ENCODE measurements at places on chromosomes 1 and 21.

DNA sequence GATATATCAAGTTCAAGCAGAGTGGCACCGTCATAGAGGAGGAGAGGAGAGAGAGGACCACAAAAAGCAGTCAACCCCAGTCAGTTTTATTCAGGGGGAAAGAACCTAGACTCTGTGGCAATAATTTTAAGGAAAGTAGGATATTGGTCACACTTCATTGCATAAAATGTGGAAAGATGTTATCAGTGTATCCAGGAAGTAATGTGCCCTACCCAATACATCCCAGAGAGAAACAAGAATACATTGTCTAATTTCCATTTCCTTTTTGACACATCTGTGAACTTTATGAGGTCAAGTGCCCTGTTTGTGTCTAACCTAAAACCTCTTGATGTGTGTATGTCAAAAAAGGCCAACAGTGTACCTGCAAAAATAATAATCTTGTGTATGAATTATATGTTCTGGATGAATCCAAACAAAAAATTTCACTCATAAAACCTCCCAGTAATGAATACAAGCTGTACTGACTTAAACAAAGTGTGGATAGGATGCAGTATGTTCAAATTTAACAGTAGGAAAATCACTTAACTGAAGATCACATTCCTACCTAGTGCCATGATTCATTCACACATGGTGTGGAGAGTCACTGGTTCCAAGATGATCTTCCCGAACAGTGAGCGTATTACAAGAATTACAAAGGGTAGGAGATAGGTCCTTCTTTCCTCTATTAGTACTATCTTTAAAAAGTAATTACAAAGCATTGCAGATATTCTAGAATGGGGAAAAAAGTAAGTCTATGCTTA, 712.1 kb upstream of the CXADR start:
- no peak for DNase-seq

DNA sequence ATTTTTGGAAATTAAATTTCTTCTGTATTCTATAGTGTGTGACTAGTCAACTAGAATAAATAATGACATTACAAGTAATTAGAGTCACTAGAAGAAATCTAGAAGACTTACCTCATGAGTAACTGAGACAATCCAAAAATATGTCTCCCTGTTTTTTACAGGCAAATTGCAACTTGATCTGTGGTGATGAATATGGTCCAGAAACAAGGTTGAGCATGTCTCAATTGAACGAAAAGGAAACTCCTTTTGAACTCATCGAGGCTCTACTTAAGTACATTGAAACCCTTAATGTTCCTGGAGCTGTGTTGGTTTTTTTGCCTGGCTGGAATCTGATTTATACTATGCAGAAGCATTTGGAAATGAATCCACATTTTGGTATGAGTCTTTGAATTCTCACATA, 36.7 kb downstream of the DHX9 start:
- DNase-seq: no peak

GRCh38 chr21:33299181-33299752, 25.5 kb upstream of the IFNAR1 start:
- DNase-seq: no peak

DNA sequence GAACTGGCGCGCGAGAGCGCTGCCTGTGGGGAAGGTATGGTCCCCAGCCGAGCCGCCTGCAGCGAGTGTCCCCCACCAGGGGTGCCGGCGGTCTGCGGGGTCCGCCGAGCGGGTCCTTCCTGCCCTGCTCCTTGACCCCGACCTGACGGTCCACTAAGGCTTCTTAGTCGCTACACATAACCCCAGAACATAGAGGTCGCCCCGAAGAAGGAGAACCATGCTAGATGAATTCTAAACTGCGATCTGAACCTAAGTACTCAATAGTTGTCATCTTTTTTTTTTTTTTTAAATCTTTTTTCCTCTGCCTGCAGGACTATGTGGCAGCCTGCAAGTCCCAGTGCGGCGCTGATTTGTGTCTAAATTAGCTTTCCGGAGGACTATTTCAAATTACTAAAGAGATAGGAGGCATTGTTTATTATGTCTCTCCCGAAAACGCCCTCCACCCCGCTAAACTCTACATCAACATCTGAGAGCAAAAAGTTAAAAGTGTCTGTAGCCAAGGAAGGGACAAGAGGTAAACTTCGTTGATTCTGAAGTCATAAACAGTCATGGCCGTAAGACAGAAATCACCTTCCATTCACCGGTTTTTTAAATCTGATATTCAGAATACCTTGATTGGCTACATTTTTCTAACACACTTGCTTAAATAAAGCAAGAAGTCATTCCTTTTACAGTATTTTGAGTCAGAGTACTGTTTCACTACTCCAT, 476 bp downstream of the AXDND1 start:
- no peak for DNase-seq

GRCh38 chr1:43881415-43881814, 52.2 kb upstream of the ARTN start:
- DNase-seq: peak; percentile 73

GRCh38 chr1:201226859-201227488, 36.4 kb downstream of the IGFN1 start:
- no peak for DNase-seq

- DNase-seq: no peak
Measured at GRCh38 chr1:79530055-79530454, 523.5 kb upstream of the ADGRL4 start.

DNA sequence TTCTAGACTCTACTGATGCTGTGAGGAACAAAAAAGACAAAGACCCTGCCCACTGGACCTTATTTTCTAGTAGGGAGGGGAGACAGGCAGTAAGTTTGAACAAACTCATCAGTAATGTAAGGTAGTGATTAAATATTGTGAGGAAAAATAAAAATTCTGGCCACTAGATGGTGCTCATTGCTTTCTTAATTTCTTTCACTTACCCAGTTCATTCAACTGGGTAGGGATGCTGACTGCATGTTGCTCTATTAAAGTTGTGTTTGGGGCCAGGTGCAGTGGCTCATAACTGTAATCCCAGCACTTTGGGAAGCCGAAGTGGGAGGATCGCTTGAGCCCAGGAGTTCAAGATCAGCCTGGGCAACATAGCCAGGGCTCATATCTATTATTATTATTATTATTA, 6.3 kb upstream of the KYAT3 start:
- DNase-seq: peak; percentile 22

GRCh38 chr1:184330875-184331274, 56.0 kb upstream of the C1orf21 start:
- no peak for DNase-seq

GRCh38 chr1:224058303-224058702, 55.6 kb upstream of the FBXO28 start:
- DNase-seq: no peak

DNA sequence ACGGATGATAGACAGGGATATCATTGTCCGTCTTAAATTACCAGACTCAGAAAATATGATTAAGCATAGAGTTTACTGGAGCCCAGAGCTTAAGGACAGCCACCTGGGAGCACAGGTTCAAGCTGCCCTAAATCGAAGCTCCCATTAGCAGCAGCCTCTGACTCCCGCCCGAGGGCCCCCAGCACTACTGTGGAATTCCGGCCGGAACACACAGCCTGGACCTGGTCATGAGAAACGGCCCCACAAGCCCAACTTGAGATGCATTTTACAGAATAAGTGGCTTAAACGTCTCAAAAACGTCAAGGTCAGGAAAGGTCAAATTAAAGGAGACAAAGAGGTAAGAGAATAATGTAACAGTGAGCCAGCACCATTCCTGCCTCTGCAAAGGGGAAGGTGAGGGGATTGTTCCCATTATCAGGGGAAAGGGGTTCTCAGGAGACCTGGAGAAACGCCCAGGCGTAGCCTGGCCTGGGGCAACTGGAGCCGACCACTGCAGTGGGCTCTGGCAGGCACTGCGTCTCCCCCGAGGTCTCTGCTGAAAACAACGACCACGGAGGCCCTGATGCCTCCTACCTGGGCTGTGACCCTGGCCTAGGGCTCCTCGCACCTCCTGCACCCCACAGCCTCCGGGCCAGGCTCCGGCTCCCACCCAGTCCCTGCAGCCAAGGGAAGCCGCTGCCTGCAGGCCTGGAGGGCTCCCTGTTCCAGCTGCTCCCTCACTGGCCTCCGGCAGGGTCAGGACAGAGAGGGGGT, 11.5 kb upstream of the COL6A1 start:
- DNase-seq: no peak

DNA sequence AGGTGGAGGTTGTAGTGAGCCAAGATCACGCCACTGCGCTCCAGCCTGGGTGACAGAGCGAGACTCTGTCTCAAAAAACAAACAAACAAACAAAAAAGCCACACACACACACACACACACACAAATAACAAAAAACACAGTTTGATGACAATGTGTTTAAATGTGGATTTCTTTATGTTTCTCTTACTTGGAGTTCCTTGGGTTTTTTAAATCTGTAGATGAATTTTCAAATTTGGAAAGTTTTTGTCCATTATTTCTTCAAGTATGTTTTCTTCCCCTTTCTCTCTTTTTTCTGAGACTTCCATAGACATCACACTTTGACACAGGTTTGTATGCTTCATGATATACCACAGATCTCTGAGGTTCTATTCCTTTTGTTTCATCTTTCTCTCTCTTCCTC, 12.1 kb upstream of the PPIE start:
- no peak for DNase-seq

DNA sequence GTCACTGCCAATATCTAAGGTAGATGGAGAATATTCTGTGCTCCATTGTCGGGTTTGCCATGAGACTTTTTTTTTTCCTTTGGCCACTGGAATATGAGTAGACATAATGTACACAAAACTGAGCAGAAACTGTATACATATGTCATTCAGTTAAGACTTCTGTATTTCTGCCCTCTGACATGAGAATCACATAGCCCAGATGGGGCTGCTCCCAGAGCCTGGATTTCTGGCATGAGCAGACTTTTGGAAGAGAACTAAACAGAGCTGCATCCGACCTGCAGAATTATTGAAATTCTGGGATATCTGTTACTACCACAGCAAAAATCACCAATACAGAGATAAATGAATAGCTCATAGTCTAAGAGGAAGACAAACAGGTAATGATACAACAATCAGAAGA, 62.3 kb downstream of the DAB1 start:
- DNase-seq: no peak

DNA sequence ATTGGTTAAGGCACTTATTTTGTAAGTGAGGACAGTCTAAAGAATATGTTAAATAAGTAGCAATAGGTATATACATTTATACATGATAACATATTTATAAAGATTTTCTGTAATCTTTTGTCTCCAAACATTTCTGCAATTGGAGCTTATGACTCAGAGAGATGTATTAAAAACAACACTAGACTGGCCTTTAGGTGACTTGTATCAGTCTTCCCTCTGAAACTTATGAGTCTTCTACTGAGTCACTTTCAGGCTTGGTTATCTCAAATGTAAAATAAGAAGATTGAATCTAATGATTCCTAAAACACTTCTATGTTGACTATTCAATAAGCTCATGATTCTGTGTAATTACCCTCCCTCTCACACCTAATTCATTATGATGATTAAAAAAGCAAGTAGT, 672.6 kb upstream of the NEGR1 start:
- no peak for DNase-seq

- DNase-seq: no peak
Measured at GRCh38 chr1:200535605-200536004, 84.9 kb downstream of the KIF14 start.

- DNase-seq: no peak
Measured at GRCh38 chr1:26405281-26405915, 5.2 kb upstream of the LIN28A start.

GRCh38 chr1:159067699-159068621, 8.6 kb downstream of the AIM2 start:
- DNase-seq: peak; percentile 42

DNA sequence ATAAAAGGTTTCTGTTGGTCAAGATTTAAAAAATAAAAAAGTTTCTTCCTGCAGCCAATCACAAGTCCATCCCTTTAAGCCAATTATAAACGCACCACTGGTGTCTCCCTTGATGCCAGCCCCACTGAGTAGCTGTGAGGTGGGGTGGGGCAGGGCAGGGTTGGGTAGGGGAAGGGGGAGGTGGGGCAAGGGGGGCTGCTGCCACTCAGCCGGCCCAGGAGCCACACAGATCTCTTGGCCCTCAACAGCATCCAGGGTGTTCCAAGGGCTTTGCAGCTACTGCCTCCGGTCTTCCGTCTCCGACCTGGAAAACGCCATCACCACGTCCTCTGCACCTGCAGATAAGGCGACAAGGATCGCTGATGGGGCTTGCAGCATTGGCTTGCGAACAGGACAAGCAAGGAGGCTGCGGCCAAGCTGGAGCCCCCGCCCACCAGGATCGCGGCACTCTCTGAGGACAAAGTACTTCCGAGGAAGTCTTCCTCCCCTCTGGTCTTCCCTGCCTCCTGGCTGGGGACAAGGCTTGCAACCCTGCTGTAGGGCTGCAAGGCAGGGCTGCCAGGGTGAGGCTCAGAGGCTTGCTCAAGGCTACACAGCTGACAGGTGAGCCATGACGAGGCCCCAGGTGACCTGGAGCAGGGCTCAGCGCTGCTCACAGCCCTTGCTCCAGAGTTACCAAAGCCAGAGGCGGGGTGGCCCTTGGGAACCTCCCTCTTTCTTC, 26.8 kb upstream of the CLSTN1 start:
- DNase-seq: no peak

GRCh38 chr1:235019471-235019870, 109.2 kb downstream of the TOMM20 start:
- DNase-seq: no peak

DNA sequence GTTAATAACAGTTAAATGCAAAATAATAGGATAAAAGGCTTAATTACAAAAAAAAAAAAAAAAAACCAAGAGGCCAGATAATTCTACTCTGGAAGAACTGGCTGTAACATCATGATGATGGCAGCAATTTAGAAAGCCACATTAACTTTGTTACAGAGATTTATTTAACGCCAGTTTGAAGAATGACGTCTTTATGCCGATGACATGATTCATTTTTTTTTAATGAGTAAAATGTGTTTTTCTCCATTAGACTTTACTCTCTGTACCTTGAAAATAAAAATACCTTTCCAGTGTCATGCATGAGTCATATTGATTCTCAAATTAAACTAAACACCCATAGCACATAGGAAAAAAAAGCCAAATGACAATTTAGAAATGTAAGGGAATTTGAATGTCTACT, 226.1 kb downstream of the RGS7 start:
- no peak for DNase-seq

- DNase-seq: no peak
Measured at GRCh38 chr1:106555571-106555970, 500.9 kb upstream of the PRMT6 start.

GRCh38 chr21:42989816-42990650, 15.7 kb downstream of the PKNOX1 start:
- DNase-seq: no peak

DNA sequence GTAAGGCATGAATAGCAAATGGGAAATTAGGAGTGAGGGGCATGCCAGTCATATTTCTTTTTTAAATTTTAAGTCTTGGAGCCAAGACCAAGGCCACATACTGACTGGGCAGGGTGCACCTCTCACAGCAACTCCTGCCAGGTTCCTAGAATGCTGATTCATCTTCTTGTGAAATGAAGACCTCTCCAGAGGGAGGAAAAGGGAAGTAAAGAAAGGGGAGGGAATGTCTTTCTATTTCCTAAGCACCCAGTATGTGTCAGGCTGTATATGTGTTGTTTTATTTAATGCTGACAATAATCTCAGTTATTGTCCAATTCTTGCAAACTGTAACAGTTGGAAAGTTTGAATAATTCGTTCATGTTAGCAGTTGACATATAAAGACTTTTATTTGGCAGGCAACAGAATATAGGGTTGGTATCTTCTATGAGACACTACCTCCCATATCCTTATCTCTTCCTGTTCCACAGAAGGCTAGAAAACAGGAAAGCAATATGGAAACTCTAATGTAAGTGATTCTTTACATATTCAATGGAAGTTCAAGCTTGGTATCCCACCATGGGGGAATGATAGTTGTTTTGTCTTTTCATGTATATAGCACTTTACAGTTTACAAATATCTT, 259.1 kb upstream of the USP24 start:
- DNase-seq: no peak

All from GDM1 (cell line).